CMK (cell line): ENCODE measurements at places on chromosomes 7 and 10.

- no peak for DNase-seq
Observed at GRCh38 chr10:22831586-22831985, 96.3 kb upstream of the ARMC3 start.

- no peak for DNase-seq
Observed at GRCh38 chr7:148883266-148884048, 634 bp downstream of the EZH2 start.

GRCh38 chr7:135169141-135169963 lies 1.2 kb downstream of the CYREN start:
- DNase-seq, result no peak

- DNase-seq, result no peak
Observed at GRCh38 chr10:117531371-117532002, 11.1 kb upstream of the EMX2 start.

- DNase-seq, result no peak
Observed at GRCh38 chr7:43749383-43749940, 9.0 kb upstream of the BLVRA start.

- DNase-seq, result no peak
Observed at GRCh38 chr7:151491859-151492258, 27.8 kb downstream of the RHEB start.

DNA sequence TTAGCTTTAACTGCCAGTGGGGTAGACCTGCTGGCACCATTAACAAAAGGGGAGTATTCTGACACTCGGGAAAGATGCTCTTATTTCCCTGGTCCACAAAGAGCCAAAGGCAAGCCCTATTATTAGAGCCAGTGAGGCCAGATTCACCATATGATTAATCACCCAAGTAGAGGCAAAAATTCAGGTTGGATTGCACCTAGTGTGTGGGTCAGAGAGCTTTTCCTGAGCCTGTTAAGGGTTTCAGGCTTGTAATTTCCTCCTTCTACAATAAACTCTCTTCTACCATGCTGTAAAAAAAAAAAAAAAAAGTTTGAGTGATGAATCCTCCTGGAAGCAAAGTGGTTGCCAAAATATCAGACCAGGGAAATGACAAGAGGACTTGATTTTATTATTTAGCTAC lies 163.5 kb downstream of the MBL2 start:
- no peak for DNase-seq

- no peak for DNase-seq
Observed at GRCh38 chr7:77157446-77157845, 35.0 kb downstream of the CCDC146 start.

DNA sequence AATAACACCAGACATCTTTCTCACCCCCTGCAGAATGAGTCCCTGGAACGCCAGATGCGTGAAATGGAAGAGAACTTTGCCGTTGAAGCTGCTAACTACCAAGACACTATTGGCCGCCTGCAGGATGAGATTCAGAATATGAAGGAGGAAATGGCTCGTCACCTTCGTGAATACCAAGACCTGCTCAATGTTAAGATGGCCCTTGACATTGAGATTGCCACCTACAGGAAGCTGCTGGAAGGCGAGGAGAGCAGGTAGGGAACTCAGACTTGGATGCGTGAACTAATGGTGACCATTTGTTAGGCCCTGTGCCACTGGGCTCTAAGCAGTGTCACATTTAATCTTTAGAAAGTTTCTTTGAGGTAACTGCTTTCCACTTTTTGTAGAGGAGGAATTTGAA lies 7.1 kb downstream of the VIM start:
- DNase-seq, result no peak

DNA sequence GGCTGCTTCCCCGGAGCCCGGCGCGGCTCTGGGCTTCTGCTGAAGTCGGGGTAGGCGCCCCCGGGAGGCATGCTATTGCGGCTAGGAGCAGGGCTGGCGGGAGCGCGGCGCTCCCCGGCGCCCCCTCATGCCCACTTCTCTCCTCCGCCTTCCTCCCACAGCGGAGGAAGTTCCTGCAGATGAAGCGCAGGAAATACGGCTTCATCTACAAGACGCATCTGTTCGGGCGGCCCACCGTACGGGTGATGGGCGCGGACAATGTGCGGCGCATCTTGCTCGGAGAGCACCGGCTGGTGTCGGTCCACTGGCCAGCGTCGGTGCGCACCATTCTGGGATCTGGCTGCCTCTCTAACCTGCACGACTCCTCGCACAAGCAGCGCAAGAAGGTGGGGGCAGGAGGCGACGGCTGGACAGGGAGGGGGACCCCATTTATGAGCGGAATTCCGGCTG lies 479 bp downstream of the CYP26A1 start:
- DNase-seq, result peak; percentile 67

GRCh38 chr7:44625526-44626471 lies 19.4 kb downstream of the OGDH start:
- no peak for DNase-seq

- no peak for DNase-seq
Observed at GRCh38 chr7:42046483-42046882, 190.5 kb downstream of the GLI3 start.

DNA sequence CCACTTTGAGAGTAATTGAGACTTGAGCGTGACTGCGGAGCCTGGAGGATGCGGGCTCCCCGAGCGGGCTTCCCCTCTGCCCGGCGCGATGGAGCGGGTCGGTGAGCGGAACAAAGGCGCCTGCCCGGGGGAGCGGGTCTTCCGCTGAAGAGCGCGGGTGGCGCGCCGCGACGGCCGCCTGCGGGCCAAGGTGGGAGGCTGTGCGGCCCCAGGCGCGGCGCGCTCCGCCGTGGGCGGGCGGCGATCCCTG lies at the start of gene GALNT17:
Gene GALNT17 (plus strand): TSS at position 18 of the 250 bp plus-strand sequence.
- DNase-seq, result no peak

GRCh38 chr7:143323653-143324052 lies 7.7 kb downstream of the CLCN1 start:
- DNase-seq, result no peak

GRCh38 chr10:120802935-120803334 lies 48.2 kb upstream of the WDR11 start:
- no peak for DNase-seq

GRCh38 chr10:86579883-86580520 lies 58.4 kb upstream of the WAPL start:
- DNase-seq, result no peak

GRCh38 chr7:159253657-159254056 lies 109.0 kb upstream of the VIPR2 start:
- DNase-seq, result no peak

- DNase-seq, result no peak
Observed at GRCh38 chr10:70954381-70955176, 66.2 kb upstream of the PCBD1 start.

- DNase-seq, result no peak
Observed at GRCh38 chr7:70018700-70019099, 420.4 kb downstream of the AUTS2 start.

DNA sequence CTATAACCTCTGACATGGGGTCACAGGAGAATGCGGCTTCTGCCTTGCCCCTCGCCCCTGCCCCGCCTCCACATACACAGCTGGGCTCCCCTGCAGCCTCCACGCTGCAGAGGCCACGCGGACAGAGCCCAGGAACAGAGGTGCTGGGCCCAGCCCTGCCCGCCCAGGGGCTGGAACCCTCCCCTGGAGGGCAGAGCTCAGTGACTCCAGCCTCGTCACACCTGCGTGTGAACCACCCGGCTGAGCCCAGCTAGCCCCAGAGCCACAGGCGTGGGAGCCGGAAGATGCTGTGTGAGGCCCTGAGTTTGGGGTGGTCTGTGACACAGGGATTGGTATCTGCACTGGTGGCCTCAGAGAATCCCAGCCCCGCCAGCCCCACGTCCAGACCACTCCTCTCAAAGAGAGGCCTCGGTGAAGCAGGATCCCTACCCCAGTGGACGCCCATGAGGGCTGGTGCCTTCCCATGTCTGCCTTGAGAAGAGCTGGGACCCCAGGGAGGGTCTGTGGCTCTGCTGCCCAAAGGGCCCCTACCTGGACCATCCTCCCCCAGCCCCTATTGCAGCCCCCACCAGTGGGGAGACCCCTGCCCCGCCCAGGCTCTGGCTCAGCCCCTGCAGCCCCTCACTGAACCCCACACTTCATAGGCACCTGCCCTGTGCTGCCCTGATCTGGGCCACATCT lies 8.1 kb upstream of the ADAP1 start:
- DNase-seq, result no peak

GRCh38 chr10:129963641-129964501 lies at the start of gene EBF3:
TSS of gene EBF3 (minus strand) at chr10:129964274. CDS start at chr10:129963768, 506 bp downstream.
- no peak for DNase-seq

DNA sequence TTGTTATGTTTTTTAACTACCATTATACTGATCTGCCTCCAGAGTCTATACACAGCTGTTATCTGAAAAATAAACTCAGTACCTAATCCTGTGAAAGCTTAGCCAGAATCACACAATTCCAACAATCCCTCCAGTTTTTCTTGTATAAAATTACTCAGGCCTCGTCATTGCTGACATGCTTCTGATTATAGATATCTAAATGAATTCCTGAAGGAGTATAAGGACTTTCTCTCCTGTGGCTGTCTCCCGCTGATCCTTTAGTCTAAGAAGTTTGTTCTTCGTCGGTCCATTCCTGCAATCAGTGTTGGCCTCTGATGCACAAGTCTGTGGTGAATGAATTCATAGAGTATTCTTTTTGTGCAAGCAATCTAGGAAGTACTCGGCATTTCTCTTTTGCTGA lies 288.9 kb upstream of the SEMA3C start:
- no peak for DNase-seq

DNA sequence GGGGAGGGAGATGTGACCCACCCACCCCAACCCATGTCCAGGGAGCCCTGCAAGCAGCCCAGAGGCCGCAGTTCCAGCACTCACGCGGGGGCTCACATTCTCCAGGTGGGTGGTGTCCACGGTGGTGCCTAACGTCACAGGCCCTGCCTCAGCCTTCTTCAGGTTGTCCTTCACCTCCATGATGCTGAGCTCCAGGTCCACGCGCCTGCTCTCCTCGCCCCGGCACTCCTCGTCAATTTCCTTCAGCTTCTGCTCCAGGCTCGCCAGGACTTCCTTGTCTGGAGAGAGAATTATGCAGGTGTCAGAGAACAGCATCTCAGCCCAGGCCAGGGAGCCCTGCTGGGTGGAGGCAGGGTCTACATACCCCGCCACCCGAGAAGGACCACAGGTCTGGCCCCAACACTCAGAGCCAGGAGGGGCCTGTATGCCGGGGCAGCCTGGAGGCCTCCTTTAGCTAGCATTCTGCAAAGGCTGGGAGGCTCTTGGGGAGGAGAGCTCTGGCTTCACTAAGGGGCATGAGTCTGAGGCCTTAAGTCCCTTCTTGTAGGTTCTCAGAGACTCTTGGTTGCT lies 58.2 kb downstream of the VWA2 start:
- DNase-seq, result no peak

- no peak for DNase-seq
Observed at GRCh38 chr10:45000138-45000751, 478 bp upstream of the ZNF22 start.

GRCh38 chr10:33571616-33572015 lies 237.1 kb upstream of the NRP1 start:
- DNase-seq, result no peak

GRCh38 chr7:79563821-79564522 lies 110.5 kb upstream of the MAGI2 start:
- no peak for DNase-seq
